ENCODE measurements at places on chromosomes 4 and X.

DNA sequence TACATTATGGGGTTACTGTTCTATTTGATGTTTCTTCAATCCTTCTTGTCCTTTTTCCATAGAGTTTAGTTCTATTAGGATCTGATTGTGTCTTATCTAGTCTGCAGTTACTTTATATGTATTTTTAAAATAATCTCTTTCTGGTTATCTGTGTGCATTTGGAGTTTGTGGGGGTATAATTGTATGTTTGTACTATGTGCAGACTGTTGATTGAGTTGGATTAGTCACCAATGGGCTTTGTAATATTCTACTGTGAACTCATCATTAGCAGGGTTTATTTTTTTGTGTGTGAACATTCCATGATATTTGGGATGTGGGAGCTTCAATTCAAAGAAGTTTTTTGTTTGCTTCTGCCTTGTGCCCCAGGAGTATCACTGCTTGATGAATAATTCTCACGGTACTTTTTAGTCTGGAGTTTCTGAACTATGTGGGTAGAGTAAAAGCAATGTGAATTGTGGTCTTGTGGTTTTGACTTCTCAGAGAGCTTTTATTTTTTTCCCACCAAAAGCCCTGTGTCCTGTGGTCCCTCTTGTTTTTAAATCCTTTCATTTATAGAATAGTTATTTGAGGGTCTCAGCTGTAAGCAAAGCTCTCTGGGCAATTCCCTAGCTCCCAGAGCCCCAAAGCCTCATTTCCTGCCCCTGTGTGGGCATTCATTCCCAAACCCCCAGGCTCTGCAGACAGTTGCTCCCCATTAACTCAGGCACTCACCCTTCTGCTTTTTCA lies 127.8 kb downstream of the PHKA2 start:
- no peak for DNase-seq

DNA sequence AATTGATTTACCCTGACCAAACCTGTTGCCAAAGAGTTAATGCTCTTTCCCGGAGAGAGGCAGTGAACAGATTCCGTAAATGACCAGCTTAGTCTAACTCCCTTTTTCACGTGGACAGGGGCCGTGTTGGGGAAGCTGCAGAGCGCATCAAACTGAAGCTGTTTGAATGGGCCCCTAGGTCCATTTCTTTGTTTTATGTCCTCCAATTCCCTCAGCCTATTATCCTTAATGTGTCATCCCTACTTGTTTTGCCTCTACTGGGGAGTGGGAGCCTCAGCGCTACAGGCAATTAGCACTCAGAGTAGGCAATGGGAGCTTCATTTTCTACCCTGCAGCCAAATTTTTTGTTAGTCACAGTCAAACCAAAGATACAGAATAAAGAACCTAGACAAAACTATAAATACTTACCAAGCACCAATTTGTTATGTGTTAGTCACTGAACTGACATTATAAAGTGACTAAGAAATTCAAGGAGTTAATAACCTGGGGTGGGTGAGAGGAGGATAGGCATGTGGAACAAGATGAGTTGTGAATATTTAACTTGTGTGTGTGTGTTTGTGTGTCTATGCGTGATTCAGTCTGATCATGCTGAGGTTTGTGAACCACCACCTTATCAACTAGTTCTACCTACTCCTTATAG lies 417.4 kb downstream of the PACRGL start:
- no peak for DNase-seq

- DNase-seq: no peak
Observed at GRCh38 chr4:104907074-104907649, 239.5 kb upstream of the TET2 start.

DNA sequence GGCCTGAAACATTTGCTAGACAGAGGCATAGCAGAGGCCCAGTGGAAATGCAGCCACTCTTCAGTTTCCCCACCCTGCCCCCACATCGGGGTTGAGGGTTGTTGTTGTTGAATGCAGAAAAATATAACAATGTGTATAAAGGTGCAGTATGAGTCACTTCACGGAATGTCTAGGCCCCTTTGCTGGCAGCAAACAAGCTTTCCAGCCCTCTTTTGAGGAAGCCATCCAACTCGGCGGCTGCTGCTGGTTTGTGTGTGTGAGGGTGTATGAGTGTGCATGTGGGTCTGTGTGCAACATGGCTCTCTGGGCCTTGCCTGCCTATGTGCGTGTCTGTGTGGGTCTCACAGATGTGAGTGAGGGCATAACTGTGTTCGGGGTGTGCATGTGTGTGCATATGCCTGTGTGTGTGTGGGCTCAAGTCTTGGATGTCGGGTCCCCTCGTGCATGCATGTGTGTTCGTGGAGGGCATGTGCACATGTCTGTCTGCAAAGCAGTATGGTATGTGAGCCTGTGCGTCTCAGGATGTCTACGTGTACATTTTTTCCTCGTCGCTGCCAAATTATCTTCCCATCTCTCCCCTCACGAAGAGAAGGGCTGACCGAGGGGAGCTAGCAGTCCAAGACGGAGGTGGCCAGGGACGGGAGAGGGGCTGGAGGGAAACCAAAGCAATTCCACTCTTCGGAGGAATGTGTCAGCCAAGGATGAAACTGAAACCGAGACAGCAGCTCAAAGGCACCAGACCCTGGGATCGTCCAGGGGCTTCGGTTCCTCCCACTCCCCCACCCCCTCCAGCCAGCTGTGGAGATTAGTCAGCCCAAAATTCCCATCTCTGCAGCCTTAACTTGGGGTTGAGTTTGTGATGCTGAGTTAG lies 8.4 kb upstream of the ELF4 start:
- DNase-seq: no peak

- no peak for DNase-seq
Observed at GRCh38 chr4:17722356-17722700, 59.1 kb downstream of the FAM184B start.

- no peak for DNase-seq
Observed at GRCh38 chrX:69280933-69281332, 115.7 kb upstream of the PJA1 start.

DNA sequence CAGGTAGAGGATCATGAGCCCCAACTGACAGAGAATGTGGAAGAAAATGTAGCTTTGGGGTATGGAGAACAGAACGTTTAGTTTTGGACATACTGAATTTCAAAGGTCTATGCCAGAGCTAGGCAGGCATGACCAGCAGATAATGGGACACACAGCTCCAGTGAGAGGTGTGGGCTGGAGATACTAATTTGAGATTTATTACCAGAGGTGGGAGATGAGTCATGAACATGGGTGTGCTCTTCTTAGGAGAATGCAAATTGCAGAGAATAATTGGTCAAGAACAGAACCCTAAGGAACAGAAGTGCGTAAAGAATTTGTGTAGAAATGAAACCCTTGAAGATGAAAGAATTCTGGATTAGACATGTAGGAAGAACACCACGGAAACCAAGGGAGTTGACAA lies 125.2 kb downstream of the PACRGL start:
- no peak for DNase-seq

- DNase-seq: no peak
Observed at GRCh38 chr4:38688676-38689355, 24.8 kb downstream of the KLF3 start.

GRCh38 chrX:47902161-47902560 lies 65.5 kb downstream of the ZNF81 start:
- no peak for DNase-seq

- no peak for DNase-seq
Observed at GRCh38 chr4:119537586-119537985, 91.0 kb downstream of the PDE5A start.

- no peak for DNase-seq
Observed at GRCh38 chrX:46626566-46626965, 53.0 kb downstream of the CHST7 start.

GRCh38 chr4:82906469-82906868 lies 5.9 kb downstream of the THAP9 start:
- DNase-seq: no peak

- no peak for DNase-seq
Observed at GRCh38 chr4:56026596-56026995, 77.9 kb downstream of the CEP135 start.

DNA sequence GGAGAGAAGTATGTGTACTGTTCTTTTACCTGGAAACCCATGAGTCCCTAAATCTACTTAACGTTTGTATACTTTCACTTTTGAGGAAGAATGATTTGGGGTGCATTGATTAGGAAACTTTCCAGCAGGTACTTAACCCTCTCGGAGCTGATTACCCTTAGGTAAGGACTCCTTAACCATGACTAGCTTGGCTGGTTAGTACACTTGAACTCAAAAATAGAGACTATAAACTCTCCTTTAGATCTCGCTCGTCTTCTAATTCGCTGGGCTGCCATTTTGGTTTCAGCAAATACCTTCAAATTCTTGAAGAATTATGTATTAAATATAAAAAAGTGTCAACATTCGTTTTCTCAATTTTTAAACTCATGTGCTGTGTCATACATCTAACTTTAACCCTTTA lies 2.0 kb downstream of the USP9X start:
- no peak for DNase-seq

DNA sequence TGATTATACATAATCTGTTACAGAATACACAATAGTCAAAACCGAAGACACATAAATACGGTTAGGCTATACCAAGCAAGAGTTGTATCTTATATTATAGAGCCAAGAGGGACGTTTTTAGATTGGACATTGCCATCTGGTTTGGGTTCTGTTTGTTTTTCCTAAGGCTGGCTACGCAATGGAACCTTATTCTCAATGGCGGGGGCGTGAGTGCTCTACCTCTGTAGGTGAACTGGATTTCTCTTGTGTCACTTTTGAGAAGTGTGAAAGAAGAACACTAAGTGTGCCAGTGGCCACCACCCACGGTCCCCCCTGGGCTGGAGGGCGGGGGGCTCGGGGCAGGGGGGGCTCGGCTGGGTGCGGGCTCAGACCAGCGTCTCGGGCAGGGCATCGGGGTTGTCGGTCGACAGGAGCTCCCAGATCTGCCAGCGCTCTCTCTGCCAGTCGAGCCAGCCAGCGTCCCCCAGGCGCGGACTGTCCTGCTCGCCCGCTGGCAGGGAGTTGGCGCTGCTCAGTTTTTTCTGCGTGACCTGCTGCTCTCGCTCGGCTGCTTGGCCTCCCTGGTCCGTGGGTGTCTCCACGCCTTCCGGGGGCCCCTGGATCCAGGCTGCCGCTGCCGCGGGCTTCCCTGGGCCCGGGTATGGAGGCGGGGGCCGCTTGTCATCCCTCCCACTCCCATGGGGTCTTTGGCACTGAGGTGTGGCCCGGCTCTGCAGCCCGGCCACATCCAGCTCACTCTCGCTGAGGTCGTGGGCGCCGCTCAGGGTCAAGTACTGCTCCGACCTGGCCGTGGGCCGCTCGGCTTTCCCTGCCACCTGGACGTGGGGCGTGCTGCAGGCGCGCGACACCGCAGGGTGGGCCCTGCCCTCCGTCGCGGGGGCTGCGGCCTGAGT lies 27.6 kb downstream of the HCCS start:
- DNase-seq: no peak

DNA sequence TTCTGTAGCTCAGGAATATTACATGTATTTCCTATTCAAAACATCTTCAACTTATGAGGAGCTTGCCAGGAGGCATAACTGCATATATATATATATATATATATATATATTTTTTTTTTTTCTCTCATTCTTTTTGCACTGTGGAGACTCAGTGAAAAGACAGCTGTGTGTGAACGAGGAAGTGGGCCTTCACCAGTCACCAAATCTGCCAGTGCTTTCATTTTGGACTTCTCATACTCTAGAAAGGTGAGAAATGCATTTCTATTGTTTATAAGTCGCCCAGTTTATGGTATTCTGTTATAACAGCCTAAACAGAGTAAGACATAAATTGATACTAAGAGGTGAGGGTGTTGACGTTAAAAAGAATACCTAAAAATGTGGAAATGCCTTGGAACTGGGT lies 710.6 kb downstream of the TRAM1L1 start:
- DNase-seq: no peak
